ENCODE measurements at places on chromosomes 1 and 21.
A peak's percentile ranks its signal among the peaks of the same experiment; 100 is the strongest.

GRCh38 chr1:172185211-172185610, 235.3 kb upstream of the C1orf105 start:
- DNase-seq: no peak

DNA sequence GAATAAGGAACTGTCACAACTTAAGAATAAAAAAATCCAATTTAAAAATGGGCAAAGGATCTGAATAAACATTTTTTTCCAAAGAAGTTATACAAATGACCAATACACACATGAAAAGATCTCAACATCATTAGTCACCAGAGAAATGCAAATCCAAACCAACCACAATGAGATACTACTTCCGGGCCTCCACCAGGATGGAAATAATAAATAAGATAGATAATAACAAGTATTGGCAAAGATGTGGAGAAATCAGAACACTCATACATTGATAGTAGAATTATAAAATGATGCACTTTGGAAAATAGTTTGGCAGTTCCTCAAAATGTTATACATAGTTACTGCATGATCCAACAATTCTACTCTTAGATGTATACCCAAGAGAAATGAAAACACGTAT, 18.7 kb downstream of the ZSWIM5 start:
- DNase-seq: no peak

- peak; percentile 98 for DNase-seq
These were observed 4.0 kb upstream of the IFI16 start for GRCh38 chr1:159005676-159006075.

DNA sequence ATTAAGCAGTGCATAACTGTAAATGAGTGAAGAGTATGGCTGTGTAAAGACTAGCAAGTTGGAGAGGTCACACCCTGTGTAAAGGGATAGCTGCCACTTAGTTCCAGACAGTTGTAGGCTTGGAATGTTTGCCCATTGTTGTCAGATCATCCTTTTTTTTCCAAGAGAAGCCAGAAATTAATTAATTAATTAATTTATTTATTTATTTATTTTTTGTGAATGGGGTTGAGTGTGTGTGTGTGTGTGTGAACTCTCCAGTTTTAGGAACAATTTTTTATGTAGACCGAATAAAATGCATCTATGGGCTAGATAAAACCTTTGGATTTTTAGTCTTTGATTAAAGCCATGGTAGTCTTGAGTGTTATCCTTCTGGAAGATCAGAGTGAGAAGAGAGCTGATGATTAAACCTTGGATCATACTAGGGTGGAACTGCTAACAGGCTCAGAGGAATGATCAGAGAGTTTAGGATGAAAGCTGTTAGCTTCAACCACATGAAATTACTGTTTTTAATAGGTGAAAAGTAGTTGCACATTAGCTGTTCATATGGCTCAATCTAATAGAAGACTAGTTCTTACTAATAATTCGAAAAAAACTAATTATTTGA, 58.4 kb downstream of the OSBPL9 start:
- DNase-seq: no peak

- no peak for DNase-seq
These were observed 1193.4 kb downstream of the NCAM2 start for GRCh38 chr21:22191581-22191980.

DNA sequence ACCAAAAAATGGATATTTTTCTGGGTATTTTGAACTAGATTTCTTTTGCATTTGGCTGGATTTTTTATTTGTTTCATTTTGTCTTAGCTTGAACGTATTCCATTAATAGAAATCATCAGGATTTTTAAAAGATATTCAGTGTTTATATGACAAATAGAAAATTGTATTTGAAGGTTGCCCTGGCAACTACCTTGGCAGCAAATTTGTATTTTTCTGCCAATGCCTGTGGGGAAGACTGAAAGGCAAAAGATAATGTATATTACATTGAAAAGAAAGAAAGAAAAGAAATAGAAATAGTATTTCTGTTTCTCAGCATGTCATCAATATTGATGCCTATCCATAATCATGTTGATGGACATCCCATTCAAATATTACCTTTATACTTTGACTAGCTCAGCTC, 16.8 kb downstream of the VCAM1 start:
- DNase-seq: no peak

GRCh38 chr1:4394366-4394765, 260.0 kb upstream of the AJAP1 start:
- DNase-seq: no peak

GRCh38 chr1:80542231-80542630, 1258.5 kb upstream of the ADGRL2 start:
- no peak for DNase-seq

DNA sequence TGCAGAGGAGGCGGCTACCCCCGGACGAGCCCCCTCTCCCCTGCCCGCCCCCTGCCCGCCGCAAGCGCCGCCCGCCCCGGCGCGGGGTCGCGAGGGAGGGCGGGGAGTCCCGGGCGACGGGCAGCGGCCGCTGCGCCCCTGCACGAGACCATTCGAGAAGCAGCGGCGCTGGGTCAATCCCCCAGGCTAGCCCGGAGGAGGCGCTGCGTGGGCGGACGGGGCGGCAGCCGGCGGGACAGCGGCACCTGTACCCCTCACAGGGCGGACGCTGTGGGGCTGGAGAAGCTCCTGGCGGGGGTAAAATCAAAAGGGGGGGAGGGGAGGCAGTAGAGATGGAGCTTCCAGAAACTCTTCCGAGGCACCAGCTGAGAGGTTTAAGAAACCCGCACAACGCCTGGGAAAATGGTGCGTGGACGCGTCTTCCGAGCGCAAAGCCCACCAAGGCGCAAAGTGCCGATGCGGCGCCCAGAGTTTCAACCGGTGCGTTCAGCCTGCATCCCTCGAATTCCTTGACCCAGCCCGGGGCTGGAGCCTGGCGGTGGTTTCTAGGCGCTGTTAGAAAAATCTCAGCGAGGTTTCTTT, at the start of gene PLPPR5:
TSS of gene PLPPR5 (minus strand) at position 1 of the 582 bp plus-strand sequence. CDS start 190 bp downstream, outside the sequence.
- peak; percentile 75 for DNase-seq

DNA sequence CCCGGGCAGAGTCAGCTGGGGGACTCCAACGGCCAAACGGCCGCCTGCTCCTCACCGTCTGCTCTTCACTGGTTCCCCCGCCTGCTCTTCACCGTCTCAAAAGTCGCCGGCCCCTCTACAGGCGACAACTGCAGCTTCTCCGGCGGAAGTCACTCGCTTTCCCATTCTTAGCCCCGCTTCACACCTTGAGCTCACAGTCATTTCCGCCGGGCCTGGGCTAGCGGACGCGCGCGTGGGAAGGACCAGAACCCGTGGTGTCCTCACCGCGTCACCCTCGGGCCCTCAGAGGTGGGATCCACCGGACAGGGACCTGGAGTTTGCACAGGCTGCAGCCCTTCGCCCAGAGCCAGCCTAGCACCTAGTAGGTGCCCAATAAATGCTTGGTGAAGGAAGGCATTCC, 27.9 kb upstream of the HJV start:
- DNase-seq: no peak

GRCh38 chr1:108858230-108858950, 1.5 kb upstream of the AKNAD1 start:
- DNase-seq: peak; percentile 95

- peak; percentile 81 for DNase-seq
These were observed 190.1 kb downstream of the HIVEP3 start for GRCh38 chr1:41728403-41729202.

DNA sequence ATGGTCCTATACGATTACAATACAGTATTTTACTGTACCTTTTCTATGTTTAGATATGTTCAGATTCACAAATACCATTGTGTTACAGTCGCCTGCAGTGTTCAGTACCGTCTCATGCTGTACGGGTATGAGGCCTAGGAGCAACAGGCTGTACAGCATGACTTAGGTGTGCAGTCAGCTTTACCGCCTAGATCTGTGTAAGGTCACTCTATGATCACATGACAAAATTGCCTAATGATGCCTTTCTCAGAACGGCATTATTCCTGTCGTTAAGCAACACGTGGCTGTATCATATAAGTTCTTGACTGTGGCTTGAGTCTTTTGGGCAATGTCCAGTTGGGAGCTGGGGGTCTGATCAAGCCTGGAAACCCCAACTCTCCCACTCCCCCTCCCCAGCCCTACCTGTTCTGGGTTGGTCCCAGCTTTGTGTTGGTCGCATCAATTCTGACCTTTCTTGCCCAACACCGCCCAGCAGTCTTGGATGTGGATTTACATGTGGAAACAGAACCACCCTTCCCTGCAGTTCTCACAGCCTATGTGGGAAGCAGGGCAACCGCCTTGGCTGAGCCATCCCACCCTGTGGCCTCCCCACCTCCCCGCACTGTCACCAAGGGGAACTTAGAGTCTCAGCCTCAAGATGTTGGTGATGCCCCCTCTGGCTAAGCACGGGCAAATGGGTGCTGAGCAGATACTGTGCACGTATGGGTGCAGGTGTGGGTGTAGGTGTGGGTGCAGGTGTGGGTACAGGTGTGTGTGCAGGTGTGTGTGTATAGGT, 80.2 kb upstream of the ACTL8 start:
- DNase-seq: no peak

GRCh38 chr1:78601068-78601467, 19.2 kb upstream of the IFI44L start:
- no peak for DNase-seq

- no peak for DNase-seq
These were observed 47.1 kb downstream of the SSX2IP start for GRCh38 chr1:84643183-84643582.
